ENCODE measurements at places on chromosomes 11 and 22. TPM values are rescaled to one million over a fixed set of nuclear protein-coding genes. Genes with fewer than 3 reads are reported as not detected.

Gene PNPLA5
- total RNA-seq: not detected

Gene SEPTIN3
- total RNA-seq: 0.36 TPM

Gene APOBEC3B
- 0.32 TPM for total RNA-seq

Gene CRYBB2
- not detected for total RNA-seq

- DNase-seq: no peak
Measured at GRCh38 chr11:11827272-11827671, 14.5 kb upstream of the USP47 start.

GRCh38 chr11:36292311-36292722, 3.1 kb upstream of the COMMD9 start:
- DNase-seq: peak; percentile 57

- no peak for DNase-seq
Measured at GRCh38 chr11:5277807-5278382, 8.2 kb upstream of the HBE1 start.

DNA sequence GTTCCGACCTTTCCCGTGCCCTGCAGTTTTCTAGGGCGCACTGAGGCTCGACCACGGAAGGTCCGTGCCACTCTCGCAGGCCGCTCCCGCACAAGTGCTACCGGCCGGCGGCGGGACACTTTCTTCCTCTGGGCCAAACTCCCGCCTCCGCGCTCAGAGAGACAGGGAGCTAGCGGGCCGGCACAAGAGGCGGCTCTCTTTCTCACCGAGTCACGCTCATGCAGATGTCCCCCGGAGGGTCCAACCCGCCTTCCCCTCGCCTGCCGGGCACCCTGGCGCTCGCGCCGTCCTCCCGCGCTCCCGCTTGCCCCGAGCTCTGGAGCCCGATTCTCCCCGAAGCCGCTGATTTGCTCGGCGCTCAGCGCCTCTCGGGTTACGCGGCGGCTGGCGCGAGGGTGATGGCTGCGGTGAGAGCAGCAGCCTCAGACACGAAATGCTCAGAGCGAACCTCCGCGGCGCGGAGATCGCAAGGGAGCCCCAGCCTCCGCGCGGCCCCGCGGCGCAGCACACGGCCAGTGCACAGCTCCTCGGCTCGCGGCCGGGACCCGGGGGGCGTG, 1.0 kb downstream of the LMO1 start:
- peak; percentile 17 for DNase-seq

- DNase-seq: peak; percentile 88
Measured at GRCh38 chr22:39117585-39118191, 20.6 kb downstream of the APOBEC3H start.

DNA sequence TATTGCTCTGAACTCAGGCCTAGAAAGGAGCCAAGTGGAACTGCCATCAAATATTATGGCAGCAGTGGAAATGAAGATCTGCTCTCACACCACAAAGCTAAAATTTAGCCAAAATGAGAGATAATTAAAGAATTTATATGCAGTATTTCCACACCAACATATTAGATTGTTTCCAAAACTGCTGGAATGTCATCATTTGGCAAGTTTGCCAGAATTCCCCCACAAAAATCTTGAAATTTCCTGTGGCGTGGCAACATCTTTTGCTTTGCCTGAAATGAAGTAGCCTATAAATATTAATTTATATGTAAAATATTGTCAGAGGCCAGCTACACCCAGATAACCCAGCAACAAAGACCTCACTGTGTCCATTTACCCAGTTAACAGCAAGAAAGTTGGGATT, 13.8 kb downstream of the C11orf71 start:
- no peak for DNase-seq

DNA sequence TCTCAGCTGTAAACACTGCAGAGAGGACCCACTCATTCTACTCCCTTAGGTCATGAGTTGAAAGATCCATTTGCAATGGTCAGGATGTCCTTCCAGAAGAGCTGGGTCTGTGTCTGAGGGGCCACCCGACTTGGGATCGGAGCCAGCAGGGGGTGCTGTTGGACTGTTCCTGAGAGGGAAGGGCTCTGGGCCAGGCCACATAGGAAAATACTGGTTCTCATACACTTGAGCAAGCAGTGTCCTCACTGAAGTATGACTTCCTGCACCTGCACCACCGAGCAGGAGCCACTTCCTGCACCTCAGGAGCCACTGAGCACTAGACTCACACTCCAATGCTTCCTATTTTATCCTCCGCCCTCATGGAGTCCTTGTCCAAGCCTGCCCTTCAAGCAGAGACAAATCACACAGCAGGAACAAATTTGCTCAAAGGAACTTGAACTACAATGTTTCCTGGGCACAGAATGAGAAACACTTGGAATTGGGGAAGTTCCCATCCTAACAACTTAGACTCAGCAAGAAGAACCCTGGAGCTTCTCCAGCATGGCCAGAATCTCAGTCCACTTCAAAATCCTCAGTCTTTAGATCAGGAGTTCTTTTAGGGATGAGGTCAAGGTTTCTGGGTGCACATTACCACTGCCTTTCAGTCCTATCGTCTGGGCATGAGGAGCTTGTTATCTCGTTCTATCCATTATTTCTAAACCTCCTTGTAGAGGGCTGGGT, 36.6 kb upstream of the VPREB1 start:
- peak; percentile 66 for DNase-seq

DNA sequence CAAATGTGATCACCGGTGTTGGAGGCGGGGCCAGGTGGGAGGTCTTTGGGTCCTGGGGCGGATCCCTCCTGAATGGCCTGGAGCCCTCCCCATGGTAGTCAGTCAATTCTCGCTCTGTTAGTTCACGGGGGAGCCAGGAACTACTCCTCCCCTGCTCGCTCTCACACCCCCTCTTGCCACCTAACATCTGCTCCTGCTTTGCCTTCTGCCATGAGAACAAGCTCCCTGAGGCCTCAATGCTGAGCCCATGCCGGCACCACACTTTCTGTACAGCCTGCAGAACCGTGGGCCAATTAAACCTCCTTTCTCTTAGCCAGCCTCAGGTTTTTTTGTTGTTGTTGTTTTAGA, 135.7 kb downstream of the SHANK2 start:
- DNase-seq: no peak

DNA sequence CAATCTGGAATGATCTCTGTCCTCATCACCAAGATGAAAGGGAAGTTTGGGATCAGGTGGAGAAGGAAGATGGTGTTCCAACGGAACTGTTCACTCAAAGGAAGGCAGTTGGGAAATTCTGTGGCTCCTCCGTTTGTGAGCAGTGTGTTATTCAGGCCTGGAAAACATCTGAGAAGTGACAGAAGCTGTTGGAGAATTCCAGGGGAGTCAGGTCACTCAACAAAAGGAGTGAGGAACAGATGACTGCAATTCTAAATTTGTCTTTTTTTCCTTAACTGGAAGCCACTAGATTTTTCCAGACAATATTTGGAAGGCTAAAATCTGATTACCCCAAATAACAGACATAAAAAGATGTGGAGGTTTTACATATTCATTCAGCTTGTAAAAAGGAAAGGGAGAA, 107.8 kb downstream of the CD44 start:
- no peak for DNase-seq

- no peak for DNase-seq
Measured at GRCh38 chr22:19397734-19398104, 33.8 kb downstream of the HIRA start.

GRCh38 chr22:50674130-50674500, 1.5 kb downstream of the SHANK3 start:
- no peak for DNase-seq
